ENCODE measurements at places on chromosomes 16 and 17.

DNA sequence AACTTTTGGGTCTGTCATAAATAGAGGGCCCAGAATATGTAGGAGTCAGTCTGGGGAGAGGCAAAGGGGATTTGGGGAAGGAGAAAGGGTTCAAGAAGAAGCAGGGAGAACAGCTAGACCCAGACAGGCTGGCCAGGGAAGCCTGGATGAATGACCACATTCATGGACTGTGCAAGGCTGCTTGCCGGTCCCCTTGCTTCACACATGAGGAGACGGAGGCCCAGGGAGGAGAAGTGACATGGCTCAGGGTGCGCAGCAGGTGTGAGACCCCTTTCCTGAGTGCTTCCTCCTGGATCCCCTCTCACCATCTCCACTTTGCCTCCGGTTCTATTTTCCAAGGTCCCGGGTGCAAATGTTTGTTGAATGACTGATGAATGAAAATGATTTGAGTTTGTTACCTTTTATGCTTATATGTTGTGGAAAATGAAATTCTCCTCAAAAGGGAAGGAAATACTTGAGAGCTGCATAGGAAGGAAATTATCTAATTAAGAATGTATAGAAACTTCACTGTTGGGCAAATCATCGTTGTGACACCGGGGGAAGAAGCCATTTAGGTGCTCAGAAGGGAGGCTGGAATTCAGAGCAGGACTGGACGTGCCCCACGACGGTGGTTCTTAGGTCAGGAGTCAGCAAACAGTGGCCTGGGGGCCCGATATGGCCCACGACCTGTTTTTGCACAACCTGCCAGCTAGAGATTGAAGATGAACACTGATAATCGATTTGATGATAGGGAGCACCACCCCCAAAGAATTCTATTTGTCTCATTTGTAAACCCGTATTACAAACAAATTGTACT is 559 bp downstream of the ITGAM start:
- peak; percentile 40 for DNase-seq

DNA sequence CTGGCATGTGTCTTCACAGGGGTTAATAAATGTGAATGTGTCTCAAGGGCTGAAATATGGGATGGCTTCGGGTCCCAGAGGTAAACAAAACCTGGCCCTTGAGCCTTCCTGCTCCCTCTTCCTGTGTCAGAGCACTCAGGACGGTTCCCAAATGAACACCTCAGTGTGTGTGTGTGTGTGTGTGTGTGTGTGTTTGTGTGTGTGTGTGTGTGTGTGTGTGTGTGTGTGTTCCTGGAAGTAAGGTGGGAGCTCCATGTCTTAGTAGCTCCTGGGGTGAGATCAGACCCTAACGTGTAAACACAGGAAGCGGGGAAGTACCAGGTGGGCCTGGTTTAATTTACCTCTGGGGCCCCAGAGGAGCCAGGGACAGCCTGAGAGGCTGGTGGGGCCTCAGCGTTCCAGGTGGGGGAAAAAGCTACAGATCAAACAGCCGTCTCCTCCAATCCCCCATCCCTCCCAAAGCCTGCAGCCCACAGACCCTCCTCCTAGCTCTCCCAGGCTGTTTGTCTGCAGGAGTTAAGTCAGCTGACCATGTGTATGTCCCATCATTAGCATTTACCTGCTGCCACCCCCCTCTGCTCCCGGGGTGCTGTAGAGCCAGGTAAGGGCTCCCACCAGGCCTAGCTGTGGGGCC is 6.1 kb downstream of the KIF19 start:
- DNase-seq = no peak

- DNase-seq = peak; percentile 77
Measured at GRCh38 chr16:74107795-74108610, 188.6 kb upstream of the PSMD7 start.

DNA sequence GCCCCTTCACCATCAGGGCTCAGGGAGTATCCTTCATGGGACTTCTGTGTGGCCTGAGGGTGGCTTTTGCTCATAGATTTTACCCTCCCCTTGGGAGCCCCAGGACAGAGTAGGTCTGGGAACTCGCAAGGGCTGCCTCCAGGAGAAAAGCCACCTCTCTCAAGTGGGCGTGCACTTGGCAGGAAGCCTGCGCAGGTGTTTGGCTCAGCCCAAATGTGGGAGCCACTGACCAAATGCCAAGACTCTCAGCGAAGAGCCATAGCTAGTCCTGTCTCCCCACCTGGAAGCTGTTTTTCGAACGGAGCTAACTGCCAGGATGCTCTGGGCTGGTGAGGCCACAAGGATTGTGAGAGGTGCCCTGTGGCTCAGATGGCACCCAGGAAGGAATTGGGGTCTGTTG is 2.0 kb upstream of the HSD17B2 start:
- DNase-seq = no peak

DNA sequence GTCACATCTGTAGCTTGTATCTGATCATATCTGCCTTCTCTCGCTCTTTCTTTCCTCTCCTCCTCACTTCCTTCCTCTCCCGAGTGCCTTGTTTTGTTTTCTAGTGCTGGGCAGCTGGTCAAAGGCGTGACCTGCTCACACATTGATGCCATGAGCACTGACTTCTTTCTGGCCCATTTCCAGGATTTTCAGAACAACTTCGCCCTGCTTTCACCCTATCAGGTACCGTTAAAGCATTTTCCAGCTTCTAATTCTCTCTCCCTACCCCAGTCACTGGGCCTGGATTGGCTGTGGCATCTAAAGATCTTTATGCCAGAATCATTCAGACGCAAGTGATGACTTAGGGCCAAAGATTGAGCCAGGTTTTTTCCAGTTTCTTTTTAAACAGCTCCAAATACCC is 55.5 kb downstream of the OTOA start:
- no peak for DNase-seq

Measured in inflammatory macrophage treated with lipopolysaccharide for 1 hour (primary cell).